ENCODE measurements at places on chromosomes 2 and 18. TPM values are rescaled to one million over a fixed set of nuclear protein-coding genes. Genes with fewer than 3 reads are reported as not detected.

- no peaks in the 10 kb centered on the region for H3K4me1 ChIP-seq
- no peak overlapping the region for H3K4me3 ChIP-seq
- no peaks in the 10 kb centered on the region for H3K27me3 ChIP-seq
- no peak for DNase-seq
- H3K27ac ChIP-seq, result no peak overlapping the region
Observed at GRCh38 chr2:38466876-38467767, 90.0 kb upstream of the ATL2 start.

GRCh38 chr2:24785671-24786321 lies 7.4 kb downstream of the PTRHD1 start:
- H3K36me3 ChIP-seq, result peaks cover 4% of the 10 kb centered on the region
- H3K27me3 ChIP-seq, result no peaks in the 10 kb centered on the region
- no peak for DNase-seq

The RAB6C gene
- 0.02 TPM for polyA plus RNA-seq

The STPG4 gene
- polyA plus RNA-seq, result not detected

The ZAP70 gene
- 1.2 TPM for polyA plus RNA-seq

DNA sequence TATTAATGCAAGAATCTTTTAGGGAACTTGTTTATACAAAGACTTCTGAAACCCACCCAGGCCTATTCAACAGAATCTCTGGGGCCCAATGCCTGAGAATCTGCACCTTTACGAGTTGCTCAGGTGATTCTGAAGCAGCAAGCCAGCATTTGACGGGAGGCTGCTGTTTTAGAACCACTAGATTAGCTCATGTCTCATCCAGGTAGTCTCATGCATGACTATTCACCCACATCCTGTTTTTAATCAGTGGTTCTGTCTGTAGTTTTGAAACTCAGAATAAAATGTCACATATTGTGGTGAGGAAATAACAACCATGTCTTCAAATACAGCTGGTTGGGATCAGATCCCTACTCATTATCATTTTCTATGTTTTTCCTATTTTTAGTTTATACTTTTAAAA lies 39.5 kb downstream of the CYTIP start:
- H3K27ac ChIP-seq, result no peak overlapping the region
- H3K36me3 ChIP-seq, result no peaks in the 10 kb centered on the region
- H3K4me3 ChIP-seq, result no peak overlapping the region
- no peak for DNase-seq
- H3K27me3 ChIP-seq, result no peaks in the 10 kb centered on the region
- no peaks in the 10 kb centered on the region for H3K4me1 ChIP-seq

- H3K27ac ChIP-seq, result no peak overlapping the region
- H3K36me3 ChIP-seq, result no peaks in the 10 kb centered on the region
- H3K27me3 ChIP-seq, result peaks cover 5% of the 10 kb centered on the region
- peaks cover 16% of the 10 kb centered on the region for H3K4me1 ChIP-seq
Observed at GRCh38 chr2:216696321-216696720, 972 bp upstream of the IGFBP5 start.

DNA sequence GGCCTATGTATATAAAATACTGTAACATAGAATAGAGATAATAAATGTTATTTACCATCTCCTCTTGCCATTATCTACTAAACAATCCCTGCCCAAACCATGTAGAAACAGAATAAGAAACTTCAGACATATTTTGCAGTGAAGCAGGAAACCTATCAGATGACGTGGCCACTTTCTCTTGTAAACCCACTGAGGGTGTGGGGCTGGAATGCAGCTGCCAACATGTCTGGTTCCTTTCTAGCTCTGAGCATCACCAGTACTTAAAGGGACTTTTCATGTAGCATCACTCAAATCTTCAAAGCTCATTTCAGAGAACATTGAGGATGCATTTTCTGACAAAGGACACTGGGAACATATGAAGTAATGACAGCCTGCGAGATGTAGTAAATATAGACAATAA lies 251.8 kb downstream of the LPIN1 start:
- DNase-seq, result no peak
- H3K36me3 ChIP-seq, result no peaks in the 10 kb centered on the region
- no peak overlapping the region for H3K4me3 ChIP-seq
- H3K27ac ChIP-seq, result no peak overlapping the region
- no peaks in the 10 kb centered on the region for H3K4me1 ChIP-seq

GRCh38 chr2:120720746-120721375 lies 14.8 kb upstream of the GLI2 start:
- no peaks in the 10 kb centered on the region for H3K4me1 ChIP-seq
- H3K27me3 ChIP-seq, result no peaks in the 10 kb centered on the region
- no peak for DNase-seq
- no peak overlapping the region for H3K27ac ChIP-seq
- no peaks in the 10 kb centered on the region for H3K36me3 ChIP-seq
- H3K4me3 ChIP-seq, result no peak overlapping the region

The CRYGD gene
- polyA plus RNA-seq, result not detected

GRCh38 chr2:365367-366275 lies 77.7 kb upstream of the ALKAL2 start:
- H3K36me3 ChIP-seq, result no peaks in the 10 kb centered on the region
- no peaks in the 10 kb centered on the region for H3K4me1 ChIP-seq
- no peak for DNase-seq
- H3K27ac ChIP-seq, result no peak overlapping the region

GRCh38 chr2:2922156-2922555 lies 455.5 kb downstream of the EIPR1 start:
- H3K4me3 ChIP-seq, result no peak overlapping the region
- no peaks in the 10 kb centered on the region for H3K27me3 ChIP-seq
- DNase-seq, result no peak
- H3K36me3 ChIP-seq, result no peaks in the 10 kb centered on the region
- H3K4me1 ChIP-seq, result no peaks in the 10 kb centered on the region

- H3K27me3 ChIP-seq, result no peaks in the 10 kb centered on the region
- no peak overlapping the region for H3K4me3 ChIP-seq
- no peaks in the 10 kb centered on the region for H3K36me3 ChIP-seq
- H3K27ac ChIP-seq, result no peak overlapping the region
- no peak for DNase-seq
Observed at GRCh38 chr2:135617501-135618015, 86.3 kb downstream of the R3HDM1 start.

GRCh38 chr2:178331474-178332432 lies 119.2 kb downstream of the PRKRA start:
- no peak for DNase-seq
- peaks cover 14% of the 10 kb centered on the region for H3K4me1 ChIP-seq
- H3K27me3 ChIP-seq, result no peaks in the 10 kb centered on the region
- no peak overlapping the region for H3K4me3 ChIP-seq
- H3K27ac ChIP-seq, result peak overlapping the region; percentile 7
- no peaks in the 10 kb centered on the region for H3K36me3 ChIP-seq

GRCh38 chr2:106963156-106963555 lies 77.2 kb upstream of the ST6GAL2 start:
- no peaks in the 10 kb centered on the region for H3K4me1 ChIP-seq
- H3K36me3 ChIP-seq, result no peaks in the 10 kb centered on the region
- H3K27me3 ChIP-seq, result no peaks in the 10 kb centered on the region
- H3K4me3 ChIP-seq, result no peak overlapping the region

- H3K4me1 ChIP-seq, result no peaks in the 10 kb centered on the region
- DNase-seq, result no peak
- H3K36me3 ChIP-seq, result no peaks in the 10 kb centered on the region
- no peak overlapping the region for H3K27ac ChIP-seq
- no peaks in the 10 kb centered on the region for H3K27me3 ChIP-seq
Observed at GRCh38 chr2:61718965-61719364, 134.9 kb downstream of the FAM161A start.

GRCh38 chr2:128370468-128371247 lies 52.0 kb upstream of the HS6ST1 start:
- no peaks in the 10 kb centered on the region for H3K27me3 ChIP-seq
- H3K4me3 ChIP-seq, result no peak overlapping the region
- no peaks in the 10 kb centered on the region for H3K36me3 ChIP-seq
- DNase-seq, result no peak
- no peaks in the 10 kb centered on the region for H3K4me1 ChIP-seq

The GAREM1 gene
- 2.3 TPM for polyA plus RNA-seq

- no peak overlapping the region for H3K4me3 ChIP-seq
- H3K36me3 ChIP-seq, result no peaks in the 10 kb centered on the region
- no peaks in the 10 kb centered on the region for H3K27me3 ChIP-seq
- no peak overlapping the region for H3K27ac ChIP-seq
- H3K4me1 ChIP-seq, result peaks cover 15% of the 10 kb centered on the region
- no peak for DNase-seq
Observed at GRCh38 chr2:121212661-121213325, 72.2 kb downstream of the TFCP2L1 start.

- H3K4me1 ChIP-seq, result peaks cover 12% of the 10 kb centered on the region
- H3K27me3 ChIP-seq, result no peaks in the 10 kb centered on the region
- no peak overlapping the region for H3K27ac ChIP-seq
- DNase-seq, result no peak
Observed at GRCh38 chr2:231467016-231467545, 2.8 kb upstream of the NCL start.

DNA sequence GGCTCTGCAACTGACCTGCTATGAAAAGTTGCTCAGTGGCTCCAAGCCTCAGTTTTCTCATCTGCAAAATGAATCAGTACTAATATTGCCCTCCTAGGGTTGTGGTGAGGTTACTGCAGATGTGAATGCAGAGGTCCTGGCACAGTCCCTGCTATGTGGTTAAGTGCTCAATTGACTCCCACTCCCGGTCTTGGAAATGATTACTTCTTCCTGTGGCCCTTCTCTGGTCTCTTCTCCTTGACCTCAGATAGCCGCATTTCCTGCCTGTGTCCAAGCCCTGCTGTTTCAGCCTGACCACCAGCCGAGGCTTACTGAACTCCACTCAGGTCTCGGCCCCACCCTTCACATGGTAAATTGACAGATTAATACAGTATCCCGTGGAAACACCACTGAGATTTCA lies 26.3 kb downstream of the CNGA3 start:
- no peaks in the 10 kb centered on the region for H3K4me1 ChIP-seq
- no peak overlapping the region for H3K27ac ChIP-seq
- H3K36me3 ChIP-seq, result no peaks in the 10 kb centered on the region
- no peak overlapping the region for H3K4me3 ChIP-seq
- no peaks in the 10 kb centered on the region for H3K27me3 ChIP-seq

The STK17B gene
- polyA plus RNA-seq, result 1.0 TPM

DNA sequence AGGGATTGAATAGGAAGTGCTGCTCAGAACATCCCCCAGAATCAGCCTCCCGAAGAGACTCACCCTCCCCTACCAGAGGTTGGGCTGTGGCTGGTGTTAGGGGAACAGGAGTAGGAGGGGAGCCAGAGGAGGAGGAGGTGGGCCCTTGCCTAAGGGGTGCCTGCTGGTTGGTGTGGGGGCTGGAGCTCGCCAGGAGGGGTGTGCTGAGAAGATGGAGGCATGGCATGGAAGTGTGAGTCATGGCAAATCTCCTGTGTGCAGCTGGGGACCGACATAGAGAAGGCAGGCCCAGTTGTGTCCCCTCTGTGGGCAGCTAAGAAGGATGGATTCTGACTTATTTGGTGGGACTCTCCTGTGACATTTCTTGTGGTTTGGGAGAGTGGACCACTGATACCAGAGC lies 73.7 kb downstream of the DGKD start:
- no peak overlapping the region for H3K4me3 ChIP-seq
- DNase-seq, result peak; percentile 14
- no peaks in the 10 kb centered on the region for H3K27me3 ChIP-seq
- no peaks in the 10 kb centered on the region for H3K36me3 ChIP-seq
- H3K27ac ChIP-seq, result no peak overlapping the region

The CROCC2 gene
- 0.13 TPM for polyA plus RNA-seq

- peaks cover 37% of the 10 kb centered on the region for H3K36me3 ChIP-seq
- no peak overlapping the region for H3K4me3 ChIP-seq
- no peaks in the 10 kb centered on the region for H3K4me1 ChIP-seq
- DNase-seq, result no peak
- no peak overlapping the region for H3K27ac ChIP-seq
- no peaks in the 10 kb centered on the region for H3K27me3 ChIP-seq
Observed at GRCh38 chr18:42041793-42042192, 86.8 kb downstream of the PIK3C3 start.

DNA sequence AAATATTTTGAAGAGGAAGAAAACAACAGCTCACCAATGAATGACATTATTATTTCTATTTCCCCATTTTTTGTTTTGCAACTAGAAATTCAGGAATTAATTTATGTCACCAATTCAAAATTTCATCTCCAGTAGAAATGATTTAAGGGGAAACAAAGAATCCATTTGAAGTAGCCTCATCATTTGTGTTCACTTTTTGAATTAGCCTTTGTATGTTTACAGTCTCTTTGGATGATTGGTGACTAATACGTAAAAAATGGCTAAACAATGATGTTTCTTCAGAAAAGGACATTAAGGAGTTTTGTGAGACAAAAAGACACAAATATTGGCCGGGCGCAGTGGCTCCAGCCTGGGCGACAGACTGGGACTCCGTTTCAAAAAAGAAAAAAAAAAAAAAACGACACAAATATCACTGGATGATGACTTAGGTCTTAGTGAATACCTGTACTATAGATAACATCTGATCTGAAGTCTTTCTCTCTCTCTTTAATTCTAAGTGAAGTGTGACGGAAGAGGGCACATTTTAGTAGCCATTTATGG lies 313.2 kb downstream of the PIK3C3 start:
- no peaks in the 10 kb centered on the region for H3K27me3 ChIP-seq
- no peaks in the 10 kb centered on the region for H3K4me1 ChIP-seq
- no peak overlapping the region for H3K27ac ChIP-seq
- DNase-seq, result no peak
- no peak overlapping the region for H3K4me3 ChIP-seq

The SLC5A7 gene
- not detected for polyA plus RNA-seq

The BOK gene
- polyA plus RNA-seq, result 82.1 TPM

GRCh38 chr2:229270551-229271410 lies at the start of gene PID1:
TSS of gene PID1 (minus strand) at chr2:229271287. CDS start at chr2:229271043, 244 bp downstream.
- H3K4me3 ChIP-seq, result peak within 1 kb of the TSS; percentile 82
- no peaks in the 10 kb centered on the region for H3K36me3 ChIP-seq
- H3K27ac ChIP-seq, result peak within 1 kb of the TSS; percentile 87
- no peaks in the 10 kb centered on the region for H3K27me3 ChIP-seq
- DNase-seq, result no peak

GRCh38 chr18:76233406-76233805 lies 261.6 kb downstream of the ZNF516 start:
- no peaks in the 10 kb centered on the region for H3K36me3 ChIP-seq
- no peak for DNase-seq
- no peaks in the 10 kb centered on the region for H3K4me1 ChIP-seq
- no peak overlapping the region for H3K27ac ChIP-seq
- H3K27me3 ChIP-seq, result no peaks in the 10 kb centered on the region

DNA sequence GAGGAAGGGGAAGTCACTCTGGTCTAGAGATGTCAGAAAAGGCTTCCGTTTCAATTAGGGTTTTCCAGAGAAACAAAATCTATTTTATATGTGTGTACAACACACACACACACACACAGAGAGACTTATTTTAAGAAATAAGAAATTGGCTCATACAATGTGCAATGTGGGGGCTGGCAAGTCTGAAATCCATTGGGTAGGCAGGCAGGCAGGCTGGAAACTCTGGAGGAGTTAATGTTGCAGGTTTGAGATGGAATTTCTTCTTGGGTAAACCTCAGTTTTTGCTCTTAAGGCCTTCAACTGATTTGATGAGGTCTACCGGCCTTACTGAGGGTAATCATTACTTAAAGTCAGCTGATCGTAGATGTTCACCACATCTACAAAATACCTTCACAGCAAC lies 62.6 kb downstream of the MDH1 start:
- H3K4me1 ChIP-seq, result peaks cover 16% of the 10 kb centered on the region
- H3K36me3 ChIP-seq, result no peaks in the 10 kb centered on the region
- H3K4me3 ChIP-seq, result no peak overlapping the region
- no peak for DNase-seq
- no peak overlapping the region for H3K27ac ChIP-seq
- H3K27me3 ChIP-seq, result no peaks in the 10 kb centered on the region

The CIB4 gene
- polyA plus RNA-seq, result not detected

Data from liver (tissue), 10 donors.